ENCODE measurements at places on chromosomes 12 and 14. TPM values are rescaled to one million over a fixed set of nuclear protein-coding genes. Genes with fewer than 3 reads are reported as not detected.

DAO gene
- not detected for total RNA-seq

FLVCR2 gene
- 16.0 TPM for total RNA-seq

ADCY4 gene
- not detected for total RNA-seq

RNASE3 gene
- not detected for total RNA-seq

GDF3 gene
- not detected for total RNA-seq

EPYC gene
- total RNA-seq = not detected

TMBIM4 gene
- 52.5 TPM for total RNA-seq

TBC1D30 gene
- total RNA-seq = 0.81 TPM

BMP4 gene
- 2.5 TPM for total RNA-seq

MYH7 gene
- 0.01 TPM for total RNA-seq

Measured in A549 treated with AZD2906 at 1 μM for 4 hours (cell line).